ENCODE measurements at places on chromosomes 4 and X. TPM values are rescaled to one million over a fixed set of nuclear protein-coding genes. Genes with fewer than 3 reads are reported as not detected.

RHOXF2B gene
- not detected for total RNA-seq

- no peak overlapping the region for H3K27ac ChIP-seq
- H3K27me3 ChIP-seq = no peaks in the 10 kb centered on the region
- no peaks in the 10 kb centered on the region for H3K36me3 ChIP-seq
- 0 out of 2 replicates have a peak, but pooled peaks cover 5% of the 10 kb centered on the region for H3K4me1 ChIP-seq
- no peak overlapping the region for H3K4me3 ChIP-seq
- DNase-seq = no peak
Measured at GRCh38 chr4:122686691-122687090, 45.8 kb upstream of the BBS12 start.

- no peaks in the 10 kb centered on the region for H3K4me1 ChIP-seq
- H3K36me3 ChIP-seq = no peaks in the 10 kb centered on the region
- no peaks in the 10 kb centered on the region for H3K27me3 ChIP-seq
- no peak for DNase-seq
- no peak overlapping the region for H3K27ac ChIP-seq
Measured at GRCh38 chr4:157271166-157271869, 50.8 kb downstream of the GRIA2 start.

- H3K27ac ChIP-seq = no peak overlapping the region
- no peaks in the 10 kb centered on the region for H3K36me3 ChIP-seq
- no peak overlapping the region for H3K4me3 ChIP-seq
- DNase-seq = no peak
Measured at GRCh38 chrX:152845618-152846240, 14.9 kb downstream of the NSDHL start.

DNA sequence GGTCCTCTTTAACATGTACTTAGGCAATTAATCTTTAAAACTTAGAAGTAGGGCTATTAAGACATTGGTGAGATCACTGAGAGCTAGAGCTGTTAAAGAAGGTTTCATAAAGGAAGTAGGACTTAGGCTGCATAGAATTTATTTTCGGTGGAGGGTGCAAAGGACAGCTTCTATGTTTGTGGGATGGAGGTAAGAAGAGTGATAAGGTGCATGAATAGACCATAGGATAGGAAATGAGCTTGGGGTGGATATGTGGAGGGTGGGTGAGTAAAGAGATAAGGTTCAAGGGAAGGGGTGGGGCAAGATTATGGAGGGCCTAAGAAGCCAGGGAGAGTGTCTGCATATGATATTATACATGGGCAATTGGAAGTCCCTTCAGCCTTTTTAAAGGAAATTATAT, 15.9 kb downstream of the RTL9 start:
- DNase-seq = no peak
- no peaks in the 10 kb centered on the region for H3K4me1 ChIP-seq

TBX22 gene
- total RNA-seq = not detected

DNA sequence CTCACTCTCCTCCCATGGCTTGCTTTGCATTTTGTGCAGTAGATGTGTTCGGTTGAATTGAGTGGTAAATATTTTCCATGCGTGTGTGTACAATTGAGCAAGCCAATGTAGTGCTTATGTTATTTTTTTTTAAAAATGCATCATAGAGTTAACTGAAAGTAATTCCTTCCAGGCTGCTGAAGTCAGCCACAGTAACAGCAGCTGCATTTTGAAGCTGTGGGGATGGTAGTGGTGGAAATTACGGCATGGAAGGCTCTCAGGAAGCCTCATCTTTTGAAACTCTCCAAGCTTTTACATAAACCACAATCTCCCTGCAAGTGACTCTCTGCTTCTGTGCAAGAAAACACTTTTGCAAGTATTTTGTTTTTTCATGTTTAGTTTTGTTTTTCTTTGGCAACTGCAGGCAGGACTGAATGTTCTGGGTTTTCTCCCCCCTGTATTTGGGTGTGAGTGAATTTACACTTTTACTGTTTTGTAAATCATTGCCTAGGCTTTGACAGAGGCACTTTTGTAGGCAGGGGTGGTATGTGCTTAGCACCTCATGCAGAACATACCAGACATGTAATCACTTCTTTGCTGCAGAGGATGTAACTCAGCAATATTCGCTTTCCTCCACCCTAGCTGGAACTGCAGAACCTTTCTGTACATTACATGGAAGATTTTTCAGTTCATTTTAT, 56.2 kb downstream of the LRRC66 start:
- H3K4me1 ChIP-seq = no peaks in the 10 kb centered on the region
- no peaks in the 10 kb centered on the region for H3K36me3 ChIP-seq
- H3K27me3 ChIP-seq = no peaks in the 10 kb centered on the region
- no peak overlapping the region for H3K27ac ChIP-seq

DNA sequence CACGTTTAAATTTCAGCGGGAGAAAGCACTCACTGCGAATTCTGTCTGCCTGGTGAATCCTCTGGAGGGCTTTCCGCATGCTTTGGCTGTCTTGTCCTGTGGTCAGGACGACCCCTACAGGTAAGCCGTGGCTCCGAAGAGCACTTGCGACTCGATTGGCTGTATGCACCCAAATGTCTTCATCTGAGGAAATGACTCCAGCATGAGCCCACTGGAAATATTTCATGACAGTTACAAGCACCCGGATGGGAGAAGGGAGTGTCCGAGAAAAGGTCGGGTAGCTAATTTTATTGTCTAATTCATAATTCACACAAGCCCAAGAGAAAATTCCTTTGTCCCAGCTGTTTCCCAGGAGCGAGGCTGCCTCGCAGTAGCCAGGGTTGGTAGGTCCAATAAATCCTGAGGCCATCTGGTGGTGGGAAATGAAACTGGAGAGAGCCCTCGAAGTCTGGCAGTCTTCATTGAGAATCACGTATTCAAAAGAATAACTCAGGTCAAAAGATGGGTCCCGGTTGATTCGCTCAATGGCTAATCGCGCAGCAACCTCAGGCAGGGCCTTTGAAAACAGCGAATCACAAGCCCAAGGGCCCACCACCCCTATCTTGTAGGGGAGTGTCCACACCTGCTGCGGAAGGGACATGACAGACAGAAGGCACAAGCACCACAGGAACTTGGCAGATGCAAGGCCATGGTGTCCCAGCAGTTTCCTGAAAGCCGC, 6.6 kb downstream of the GUCY2F start:
- peak; percentile 60 for DNase-seq
- H3K4me1 ChIP-seq = peaks cover 12% of the 10 kb centered on the region
- no peaks in the 10 kb centered on the region for H3K27me3 ChIP-seq
- H3K36me3 ChIP-seq = no peaks in the 10 kb centered on the region
- peak overlapping the region; percentile 41 for H3K4me3 ChIP-seq

PAGE2B gene
- not detected for total RNA-seq

TCEAL1 gene
- total RNA-seq = 22.8 TPM

USP51 gene
- 1.1 TPM for total RNA-seq

PCDH19 gene
- 0.54 TPM for total RNA-seq

GRCh38 chr4:8895295-8895694, 23.7 kb upstream of the HMX1 start:
- H3K27ac ChIP-seq = no peak overlapping the region
- no peaks in the 10 kb centered on the region for H3K36me3 ChIP-seq
- H3K27me3 ChIP-seq = peaks cover 54% of the 10 kb centered on the region
- H3K4me3 ChIP-seq = no peak overlapping the region

- no peak for DNase-seq
- H3K4me3 ChIP-seq = no peak overlapping the region
- peaks cover 10% of the 10 kb centered on the region for H3K27me3 ChIP-seq
- no peaks in the 10 kb centered on the region for H3K36me3 ChIP-seq
- no peaks in the 10 kb centered on the region for H3K4me1 ChIP-seq
- no peak overlapping the region for H3K27ac ChIP-seq
Measured at GRCh38 chr4:153079857-153080391, 124.3 kb upstream of the TRIM2 start.

PLAC1 gene
- total RNA-seq = not detected

DNA sequence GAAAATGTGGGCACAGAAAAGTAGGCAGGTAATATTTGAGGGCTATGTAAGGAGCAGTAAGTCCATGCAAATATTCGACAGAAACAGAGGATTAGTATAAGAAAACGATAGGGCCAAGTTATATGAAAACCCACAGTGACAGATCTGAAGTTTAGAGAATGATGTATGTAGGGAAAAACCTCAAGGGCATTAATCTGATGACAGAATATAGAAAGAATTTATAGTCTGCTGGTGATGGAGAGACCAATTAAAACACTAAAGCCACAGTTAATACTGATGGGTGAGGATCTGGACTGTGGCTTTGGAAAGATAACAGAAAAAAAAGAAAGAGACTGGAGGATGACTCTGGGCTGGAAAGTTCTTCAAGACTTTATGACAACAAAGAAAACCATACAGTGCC, 169.7 kb downstream of the PALLD start:
- H3K36me3 ChIP-seq = no peaks in the 10 kb centered on the region
- no peak overlapping the region for H3K27ac ChIP-seq
- H3K4me3 ChIP-seq = no peak overlapping the region
- H3K4me1 ChIP-seq = peaks cover 12% of the 10 kb centered on the region

DNA sequence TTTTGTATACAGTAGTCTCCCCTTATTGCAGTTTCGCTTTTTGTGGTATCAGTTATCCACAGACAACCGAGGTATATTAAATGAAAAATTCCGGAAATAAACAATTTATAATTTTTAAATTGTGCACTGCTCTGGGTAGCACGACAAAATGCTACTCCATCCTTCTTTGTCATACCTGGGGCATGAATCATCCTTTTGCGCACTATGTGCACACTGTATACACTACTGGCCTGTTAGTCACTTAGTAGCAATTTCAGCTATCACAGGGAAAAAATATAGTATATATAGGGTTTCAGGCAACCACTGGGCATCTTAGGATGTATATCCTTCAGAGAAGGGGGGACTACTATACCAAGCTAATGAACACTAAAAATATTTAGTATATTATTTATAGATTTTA, 198.8 kb upstream of the FAT4 start:
- peaks cover 15% of the 10 kb centered on the region for H3K4me1 ChIP-seq
- no peak overlapping the region for H3K4me3 ChIP-seq
- H3K27me3 ChIP-seq = no peaks in the 10 kb centered on the region
- H3K27ac ChIP-seq = 0 out of 2 replicates have a peak overlapping the region, but pooled peaks have one; percentile 2
- peak; percentile 64 for DNase-seq
- H3K36me3 ChIP-seq = no peaks in the 10 kb centered on the region

GRCh38 chrX:58025979-58026378, 115.7 kb upstream of the ZXDA start:
- H3K36me3 ChIP-seq = no peaks in the 10 kb centered on the region
- no peaks in the 10 kb centered on the region for H3K27me3 ChIP-seq
- no peak overlapping the region for H3K27ac ChIP-seq
- no peak overlapping the region for H3K4me3 ChIP-seq
- no peaks in the 10 kb centered on the region for H3K4me1 ChIP-seq
- peak; percentile 47 for DNase-seq

GRCh38 chr4:80235451-80235850, 31.0 kb upstream of the FGF5 start:
- peak; percentile 63 for DNase-seq
- no peaks in the 10 kb centered on the region for H3K27me3 ChIP-seq
- no peaks in the 10 kb centered on the region for H3K36me3 ChIP-seq
- peak overlapping the region; percentile 46 for H3K27ac ChIP-seq
- peaks cover 64% of the 10 kb centered on the region for H3K4me1 ChIP-seq

DNA sequence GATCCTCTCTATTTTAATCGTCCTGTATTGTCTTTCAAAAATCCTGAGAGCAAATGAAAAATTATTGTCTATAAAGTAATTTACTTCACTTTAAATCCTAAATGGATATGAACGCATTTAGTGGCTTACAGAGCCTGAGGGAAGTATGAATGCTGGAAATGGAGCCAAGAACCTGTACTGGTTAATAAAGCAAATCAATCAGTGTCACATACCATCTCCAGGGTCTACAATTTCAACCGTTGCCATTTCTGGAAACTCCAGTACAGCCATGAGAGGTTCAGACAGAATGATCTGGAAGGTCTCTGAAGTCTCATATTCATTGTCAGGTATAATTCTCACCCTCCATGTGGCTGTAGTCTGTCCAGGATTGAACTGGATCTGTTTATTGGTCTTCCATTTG, 76.6 kb downstream of the FREM3 start:
- no peaks in the 10 kb centered on the region for H3K27me3 ChIP-seq
- DNase-seq = no peak
- H3K4me1 ChIP-seq = peaks cover 13% of the 10 kb centered on the region
- H3K27ac ChIP-seq = no peak overlapping the region
- no peaks in the 10 kb centered on the region for H3K36me3 ChIP-seq
- no peak overlapping the region for H3K4me3 ChIP-seq

INTS12 gene
- 16.5 TPM for total RNA-seq
